Stimulated activated CD4-positive, alpha-beta T cell treated with anti-CD3 and anti-CD28 coated beads, Interleukin-2, amount 100 ng/mL, for 4 hours (primary cell): ENCODE measurements at places on chromosomes 16 and 17.

GRCh38 chr16:82880346-82880745, 253.6 kb downstream of the CDH13 start:
- no peak for DNase-seq

GRCh38 chr17:65774787-65775186, 213.3 kb upstream of the AXIN2 start:
- DNase-seq: no peak

- DNase-seq: no peak
These were observed 22.8 kb downstream of the ZNF423 start for GRCh38 chr16:49833085-49833484.

- no peak for DNase-seq
These were observed 1.9 kb downstream of the TRAP1 start for GRCh38 chr16:3715430-3715829.

GRCh38 chr17:3915581-3915994, 677 bp downstream of the P2RX1 start:
- no peak for DNase-seq

GRCh38 chr17:48799069-48799723, 17.8 kb downstream of the TTLL6 start:
- no peak for DNase-seq

- no peak for DNase-seq
These were observed 11.6 kb downstream of the TRPV2 start for GRCh38 chr17:16427020-16427419.

DNA sequence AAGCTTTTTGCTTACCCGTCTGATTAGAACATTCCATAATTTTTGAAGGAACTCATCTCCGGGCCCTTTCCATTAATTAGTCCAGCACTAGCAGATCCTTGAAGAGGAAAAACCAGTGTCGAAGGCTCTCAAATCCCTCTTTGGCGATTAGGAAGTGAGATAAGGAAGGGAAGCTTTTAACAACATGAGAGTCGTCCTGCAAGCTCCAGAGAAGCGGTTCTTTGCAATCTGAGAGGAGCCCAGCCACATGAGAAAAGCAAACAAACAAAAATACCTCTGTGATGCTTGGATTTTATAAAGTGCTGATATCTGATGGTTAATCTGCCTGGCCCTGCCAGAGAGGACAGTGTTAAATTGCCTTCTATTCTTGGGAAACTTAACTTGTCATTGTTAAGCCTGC, 339.8 kb upstream of the SALL1 start:
- DNase-seq: no peak

DNA sequence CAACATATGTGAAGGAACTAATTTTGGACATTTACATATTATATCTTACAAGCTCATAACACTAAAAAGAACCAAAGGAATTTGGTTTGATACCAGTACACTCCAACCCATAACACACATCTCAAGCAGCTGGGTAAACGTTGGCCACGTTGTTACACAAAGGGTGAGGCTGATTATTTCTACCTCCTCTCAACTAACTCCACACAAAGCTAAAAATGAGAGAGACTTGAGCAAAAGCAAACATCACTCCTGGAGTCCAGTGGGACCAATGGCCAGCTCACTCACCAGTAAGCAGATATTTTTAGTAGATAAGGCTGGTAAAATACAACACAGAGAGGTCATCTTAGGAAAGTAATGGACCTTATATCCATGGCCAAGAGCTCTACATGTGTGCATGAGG, 207.6 kb downstream of the MRTFB start:
- DNase-seq: no peak

- DNase-seq: no peak
These were observed 5.9 kb downstream of the CA5A start for GRCh38 chr16:87930456-87930855.

GRCh38 chr17:75869282-75870141, 8.9 kb downstream of the TRIM47 start:
- no peak for DNase-seq

GRCh38 chr16:5442054-5442453, 344.5 kb upstream of the EEF2KMT start:
- no peak for DNase-seq

DNA sequence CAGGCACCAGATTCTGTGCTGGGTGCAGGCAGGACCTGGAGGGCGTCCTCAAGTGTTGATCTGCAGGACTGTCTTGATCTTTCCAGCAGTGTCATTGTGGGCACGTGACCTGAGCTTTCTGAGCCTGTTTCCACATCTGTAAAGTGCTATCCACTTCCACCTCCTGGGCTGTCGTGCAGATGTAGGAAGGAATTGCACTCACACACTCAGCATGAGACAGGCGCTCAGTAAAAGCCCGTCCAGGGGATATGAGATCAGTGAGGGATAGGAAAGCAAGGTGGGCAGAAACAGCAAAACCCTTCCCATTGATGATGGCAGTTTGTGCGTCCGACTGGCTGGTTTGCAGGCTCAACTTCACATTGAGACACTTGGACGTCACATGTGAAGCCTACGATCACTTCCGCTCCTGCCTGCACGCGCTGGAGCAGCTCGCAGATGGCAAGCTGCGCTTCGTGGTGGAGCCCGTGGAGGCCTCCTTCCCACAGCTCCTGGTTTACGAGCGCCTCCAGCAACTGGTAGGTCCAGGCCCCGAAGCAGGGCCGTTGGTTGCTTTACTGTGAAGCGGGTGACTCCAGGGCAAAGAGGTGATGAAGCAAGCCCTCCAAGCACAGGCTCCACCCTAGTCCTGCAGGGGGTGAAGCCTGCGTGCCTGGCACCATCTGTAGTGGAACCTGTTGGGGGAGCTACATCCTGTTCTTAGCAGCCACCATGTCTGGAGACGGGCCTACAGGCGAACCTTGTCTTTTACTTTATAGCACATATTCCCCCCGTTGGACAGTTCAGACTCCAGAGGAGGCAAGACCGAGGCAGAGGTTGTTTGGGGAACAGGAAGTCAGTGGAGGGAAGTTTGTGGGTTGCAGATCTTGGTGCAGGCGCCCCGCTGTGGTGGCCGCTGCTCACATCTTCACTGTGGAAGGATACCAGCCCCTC, 23.0 kb downstream of the METTL22 start:
- DNase-seq: no peak

DNA sequence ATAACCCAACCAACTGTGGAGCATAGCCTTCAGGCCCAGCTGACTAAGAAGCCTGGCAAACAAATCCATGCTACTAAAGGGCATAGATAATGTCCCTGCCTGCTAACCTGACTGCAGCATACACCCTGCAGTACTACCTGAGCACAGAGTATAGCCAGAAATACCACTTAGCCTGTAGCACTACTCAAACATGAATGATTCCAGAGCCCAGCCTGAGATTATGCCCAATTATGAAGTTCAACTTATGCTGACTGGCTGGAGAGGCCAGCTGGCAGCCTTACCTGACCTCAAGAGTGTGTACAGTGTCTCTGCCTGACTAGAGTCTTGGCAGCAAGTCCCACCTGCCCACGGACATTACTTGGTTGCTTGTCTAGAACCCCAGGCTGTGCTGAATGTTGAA, 1265.3 kb downstream of the CDH11 start:
- no peak for DNase-seq

DNA sequence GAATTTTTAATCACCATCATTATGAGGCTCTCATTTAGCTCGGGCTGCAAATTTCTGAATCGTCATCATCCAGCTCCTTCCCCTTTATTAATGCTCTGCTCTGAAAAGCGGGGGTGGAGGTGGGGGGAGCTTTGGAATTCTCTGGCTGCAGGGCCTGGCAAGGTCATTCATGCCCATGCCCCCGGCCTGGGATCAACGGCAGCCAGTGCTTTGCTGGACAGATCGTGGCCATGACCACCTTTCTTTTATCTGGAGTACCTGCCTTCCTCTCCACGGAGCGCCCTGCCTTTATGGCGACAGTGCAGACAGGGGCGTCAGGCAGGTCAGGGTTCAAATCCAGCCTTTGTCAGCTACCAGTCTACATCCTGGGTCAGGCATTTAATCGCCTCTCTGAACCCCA, 5.1 kb upstream of the CPSF4L start:
- DNase-seq: no peak

DNA sequence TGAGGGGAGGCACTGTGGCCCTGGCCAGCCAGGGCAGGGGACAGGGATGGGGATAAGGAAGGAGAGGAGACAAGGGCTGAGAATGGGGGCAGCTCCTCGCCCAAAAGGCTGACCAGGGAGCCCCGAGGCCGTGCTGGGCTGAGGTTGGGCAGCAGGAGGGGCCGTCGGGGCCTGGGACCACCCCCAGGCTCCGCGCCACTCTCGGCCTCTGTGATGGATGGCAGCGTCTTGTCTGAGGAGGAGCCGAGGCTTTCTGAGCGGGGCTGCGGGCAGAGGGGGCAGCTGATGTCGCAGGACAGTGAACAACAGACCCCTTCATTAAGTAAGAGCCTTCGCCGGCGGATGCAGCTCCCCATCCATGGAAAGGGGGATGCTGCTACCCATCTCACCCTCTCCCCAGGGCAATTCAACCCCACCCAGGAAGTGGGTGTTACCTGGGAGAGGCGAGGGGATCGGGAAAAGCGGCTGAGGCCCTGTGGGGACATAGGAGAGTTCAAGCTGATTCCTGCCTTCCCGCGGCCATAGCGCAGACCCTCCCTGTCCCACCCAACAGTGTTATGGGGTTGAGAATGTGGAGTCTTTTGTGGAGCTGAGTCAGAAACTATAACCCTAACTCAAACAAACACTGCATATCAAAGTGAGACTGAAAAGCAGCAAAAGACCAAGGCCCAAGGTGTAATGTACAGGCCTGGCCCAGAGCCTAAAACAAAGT, 9.1 kb upstream of the RAB5C start:
- DNase-seq: no peak

DNA sequence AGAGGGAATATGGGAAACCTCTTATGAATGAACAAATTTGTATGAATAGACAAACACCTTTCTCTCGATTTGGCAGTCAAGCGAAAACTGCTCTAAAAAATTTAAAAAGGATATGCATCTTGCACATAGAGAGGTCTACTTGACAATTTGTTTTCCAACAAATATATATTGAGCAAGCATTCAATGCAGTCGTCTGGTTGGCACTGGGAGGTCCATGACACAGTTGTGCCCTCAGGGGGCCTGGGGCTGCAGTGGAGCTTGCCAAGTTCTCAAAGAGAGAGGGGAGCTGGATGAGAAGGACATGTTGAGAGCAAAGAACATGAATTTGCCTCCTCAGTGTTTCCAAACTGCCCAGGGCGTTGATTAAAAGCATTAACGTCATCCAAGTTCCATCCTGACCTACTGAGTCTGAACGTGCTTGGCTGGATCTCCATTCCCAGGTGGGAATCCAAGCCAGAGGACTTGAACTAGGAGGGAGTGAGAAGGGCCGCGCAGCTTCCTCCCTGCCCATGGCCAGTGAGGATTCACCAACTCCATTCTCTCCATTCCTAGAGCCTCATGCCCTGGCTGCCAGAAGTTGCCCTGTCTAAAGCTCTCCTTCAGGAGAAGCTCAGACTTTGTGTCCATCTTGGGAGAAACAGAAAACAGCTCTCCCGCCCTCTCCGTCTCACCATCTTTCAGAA, 24.5 kb downstream of the TBX2 start:
- no peak for DNase-seq

DNA sequence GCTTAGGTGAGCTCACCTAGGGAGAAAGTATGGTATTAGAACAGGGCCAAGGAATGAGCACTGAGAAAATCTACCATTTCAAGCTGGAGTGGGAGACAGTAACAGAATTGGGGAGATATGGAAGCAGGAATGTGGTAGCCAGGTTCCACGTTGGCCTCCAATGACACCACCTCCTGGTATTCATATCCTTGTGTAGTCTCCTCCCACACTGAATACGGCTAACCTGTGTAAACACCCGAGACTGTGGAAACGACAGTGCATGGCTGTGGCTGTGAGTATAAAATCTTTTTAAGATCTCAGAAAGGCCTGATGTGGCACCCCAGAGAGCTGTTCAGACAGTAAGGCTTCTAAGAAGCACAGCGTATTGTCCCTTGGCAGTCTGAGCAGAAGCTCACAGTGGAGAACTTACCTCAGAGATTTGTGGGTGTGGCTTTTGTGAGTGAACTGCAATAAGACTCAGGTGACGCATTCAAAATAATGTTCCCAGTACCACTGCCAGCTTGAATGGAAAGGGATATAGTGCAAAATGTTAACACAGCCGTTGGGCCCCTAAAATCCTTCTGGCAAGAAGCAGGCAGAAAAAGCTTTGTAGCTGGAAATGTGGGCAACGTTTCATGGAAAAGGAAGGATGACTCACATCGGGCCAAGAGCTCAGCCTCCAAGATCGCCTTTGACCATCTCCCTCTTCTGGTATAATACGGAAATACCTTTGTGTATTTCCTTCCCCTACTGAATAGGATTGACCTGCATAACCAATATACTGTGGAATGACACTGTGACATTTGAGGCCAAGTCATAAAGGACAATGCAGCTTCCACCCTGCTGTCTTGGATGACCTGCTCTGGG, 14.4 kb downstream of the SDR42E1 start:
- no peak for DNase-seq

GRCh38 chr17:72258711-72259110, 137.9 kb downstream of the SOX9 start:
- DNase-seq: no peak
